ENCODE measurements at places on chromosomes 3 and 15.
A peak's percentile ranks its signal among the peaks of the same experiment; 100 is the strongest.

DNA sequence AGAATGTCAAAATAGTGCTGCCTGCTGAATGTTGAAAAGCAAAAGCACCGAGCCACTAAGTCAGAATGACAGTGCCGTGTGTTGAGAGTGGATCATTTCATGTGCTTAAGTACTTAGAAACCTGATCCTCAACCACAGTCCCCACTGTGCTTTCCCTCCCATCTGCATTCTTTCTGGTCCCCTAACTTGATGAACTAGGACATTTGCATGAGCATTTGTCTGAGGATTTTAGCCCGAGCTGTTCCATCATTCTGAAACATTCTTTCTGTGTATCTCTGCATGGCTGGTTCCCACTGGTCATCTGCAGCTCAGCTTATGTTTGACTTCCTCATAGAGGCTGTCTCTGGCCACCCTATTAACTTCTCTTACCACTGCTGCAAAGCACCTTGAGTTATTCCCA is 42.0 kb downstream of the SST start:
- no peak for DNase-seq

- peak; percentile 74 for DNase-seq
Measured at GRCh38 chr15:64686130-64686735, 89.2 kb downstream of the RBPMS2 start.

DNA sequence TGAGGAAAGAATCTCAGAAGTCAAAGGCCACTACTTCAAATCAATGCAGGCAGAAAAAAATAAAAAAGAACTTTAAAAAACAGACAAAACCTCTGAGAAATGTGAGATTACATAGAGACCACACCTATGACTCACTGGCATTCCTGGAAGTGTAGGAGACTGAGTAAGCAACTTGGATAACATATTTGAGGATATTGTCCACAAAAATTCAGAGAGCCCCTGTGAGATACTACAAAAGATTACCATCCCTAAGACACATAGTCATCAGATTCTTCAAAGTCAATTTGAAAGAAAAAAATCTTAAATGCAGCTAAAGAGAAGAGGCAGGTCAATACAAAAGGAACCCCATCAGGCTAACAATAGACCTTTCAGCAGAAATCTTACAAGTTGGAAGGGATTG is 887.3 kb downstream of the NTRK3 start:
- no peak for DNase-seq

DNA sequence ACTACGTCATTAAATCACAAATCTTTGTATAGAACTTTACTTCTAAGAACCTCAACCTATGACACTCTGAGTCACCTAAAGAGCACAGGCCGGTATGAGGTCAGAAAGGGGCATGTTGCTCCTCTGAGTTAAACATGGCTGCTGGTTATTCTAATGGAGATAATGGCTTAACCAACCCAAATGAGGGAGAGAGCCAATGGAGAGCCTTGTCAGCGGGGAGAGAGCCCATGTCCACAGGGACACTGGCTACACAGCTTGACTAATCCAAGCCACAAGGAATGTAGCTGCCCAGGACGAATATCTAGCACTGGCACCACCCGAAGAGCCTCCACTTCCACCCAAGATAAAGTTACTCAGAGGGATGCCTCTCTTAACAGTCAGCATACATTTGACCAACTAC is 77.0 kb upstream of the STAC start:
- no peak for DNase-seq

DNA sequence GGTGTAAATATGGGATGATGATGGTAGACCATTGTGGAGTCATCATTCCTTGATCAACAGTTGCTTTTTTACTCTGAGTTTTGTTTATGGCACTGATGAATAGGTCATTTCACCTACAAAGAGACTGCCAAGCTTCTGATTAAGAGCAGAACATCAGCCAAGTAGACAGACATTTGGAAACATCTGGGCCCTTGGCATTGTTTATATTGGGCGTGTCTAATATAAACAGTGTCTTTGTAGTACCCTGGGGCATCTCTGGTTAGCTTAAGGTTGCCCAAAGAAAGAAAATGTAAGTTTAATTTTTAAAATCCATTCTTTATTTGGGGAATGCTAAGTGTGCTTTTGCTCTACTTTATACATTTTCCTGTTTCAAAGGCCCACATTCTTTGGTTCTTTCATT is 377.0 kb downstream of the FEZF2 start:
- DNase-seq, result peak; percentile 55

- no peak for DNase-seq
Measured at GRCh38 chr15:25771338-25771706, 91.8 kb downstream of the ATP10A start.

DNA sequence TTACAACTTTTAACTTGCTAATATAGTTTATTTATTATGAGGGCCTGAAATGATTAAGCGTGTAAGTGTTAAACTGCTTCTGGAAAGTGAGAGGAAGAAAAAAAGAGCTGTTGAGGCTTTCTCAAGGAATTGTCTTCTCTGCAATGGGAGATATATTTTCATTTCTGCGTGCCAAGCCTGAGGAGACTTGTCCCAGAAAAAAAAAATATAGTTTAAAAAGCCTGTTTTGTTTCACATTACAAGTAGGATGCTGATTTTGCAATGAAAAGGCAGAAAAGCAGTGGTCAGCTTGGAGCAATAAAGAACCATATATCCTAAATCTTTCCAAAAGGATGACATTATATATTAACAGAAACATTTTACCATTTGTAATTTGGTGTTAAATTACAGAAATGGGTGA is 115.5 kb downstream of the GMNC start:
- no peak for DNase-seq

- peak; percentile 45 for DNase-seq
Measured at GRCh38 chr3:167780214-167780883, 44.8 kb downstream of the SERPINI1 start.

DNA sequence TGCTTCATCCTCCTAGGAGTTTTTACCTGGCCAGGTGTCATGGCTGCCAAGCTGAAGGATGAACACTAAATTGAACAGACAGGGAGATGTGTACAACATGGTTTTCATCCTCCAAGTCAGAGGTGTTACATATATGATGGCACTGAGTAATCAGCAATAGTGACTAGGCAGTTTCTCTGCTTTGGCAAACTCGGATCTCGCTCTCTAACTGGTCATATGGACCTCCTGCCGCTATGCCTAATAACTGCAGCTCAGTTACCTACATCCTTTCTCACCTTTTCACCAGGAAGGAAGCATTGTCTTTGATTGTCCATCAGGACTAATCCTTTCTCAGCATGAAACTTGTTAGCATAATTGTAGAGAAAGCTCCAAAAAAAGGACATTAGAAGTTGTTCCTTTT is 175.9 kb upstream of the PLSCR5 start:
- DNase-seq, result no peak

- no peak for DNase-seq
Measured at GRCh38 chr3:140355481-140355880, 322.4 kb upstream of the TRIM42 start.

GRCh38 chr15:92505611-92506010 is 111.9 kb downstream of the ST8SIA2 start:
- no peak for DNase-seq

- no peak for DNase-seq
Measured at GRCh38 chr15:51613951-51614350, 8.6 kb downstream of the DMXL2 start.

- peak; percentile 73 for DNase-seq
Measured at GRCh38 chr15:89101302-89102193, 13.3 kb downstream of the ABHD2 start.

GRCh38 chr15:97053635-97054034 is 723.1 kb downstream of the NR2F2 start:
- DNase-seq, result no peak

DNA sequence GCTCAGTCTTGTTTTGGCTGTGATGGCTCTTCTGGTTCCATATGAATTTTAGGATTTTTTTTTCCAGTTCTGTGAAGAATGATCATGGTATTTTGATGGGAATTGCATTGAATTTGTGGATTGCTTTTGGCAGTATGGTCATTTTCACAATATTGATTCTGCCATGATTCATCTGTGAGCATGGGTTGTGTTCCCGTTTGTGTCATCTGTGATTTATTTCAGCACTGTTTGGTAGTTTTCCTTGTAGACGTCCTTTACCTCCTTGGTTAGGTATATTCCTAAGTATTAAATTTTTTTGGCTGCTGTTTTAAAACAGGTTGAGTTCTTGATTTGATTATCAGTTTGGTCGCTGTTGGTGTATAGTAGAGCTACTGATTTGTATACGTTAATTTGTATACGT is 18.5 kb downstream of the TCF12 start:
- no peak for DNase-seq

- no peak for DNase-seq
Measured at GRCh38 chr3:194086388-194087075, 49.4 kb upstream of the HES1 start.

DNA sequence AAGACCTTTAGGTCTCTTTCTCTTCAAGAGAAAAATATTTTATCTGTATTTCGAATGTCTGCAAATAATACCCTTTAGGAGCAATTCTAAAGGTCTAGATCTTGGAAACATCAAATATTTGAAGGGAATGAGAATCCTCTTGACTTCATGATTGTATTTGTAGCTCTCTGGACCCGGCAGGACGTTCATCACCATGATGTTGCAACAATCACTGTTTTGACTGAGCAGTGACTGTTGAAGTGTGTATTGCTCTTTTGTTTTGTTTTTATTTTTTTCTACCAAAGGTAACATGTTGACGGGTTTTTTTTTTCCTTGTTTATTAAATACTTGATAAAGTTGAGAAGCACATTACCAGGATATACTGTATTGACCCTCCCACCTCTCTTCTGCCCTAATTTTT is 55.3 kb upstream of the CCR4 start:
- DNase-seq, result no peak

DNA sequence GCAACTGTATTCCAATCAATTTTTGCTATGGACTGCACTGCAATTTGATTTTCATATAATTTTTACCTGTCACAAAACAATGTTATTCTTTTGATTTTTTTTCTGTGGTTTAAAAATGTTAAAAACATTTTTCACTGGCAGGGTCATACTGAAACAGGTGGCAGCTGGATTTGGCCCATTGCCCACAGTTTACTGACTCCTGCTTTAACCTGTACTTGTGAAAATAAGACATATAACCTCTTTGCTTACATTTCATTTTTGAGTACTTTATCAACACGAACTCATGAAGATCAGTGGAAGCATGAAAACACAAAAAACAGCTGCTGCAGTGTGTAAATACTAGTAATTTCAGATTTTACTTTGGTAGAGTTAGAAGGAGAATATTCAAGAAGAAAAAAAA is 313.1 kb downstream of the WDR72 start:
- peak; percentile 83 for DNase-seq

DNA sequence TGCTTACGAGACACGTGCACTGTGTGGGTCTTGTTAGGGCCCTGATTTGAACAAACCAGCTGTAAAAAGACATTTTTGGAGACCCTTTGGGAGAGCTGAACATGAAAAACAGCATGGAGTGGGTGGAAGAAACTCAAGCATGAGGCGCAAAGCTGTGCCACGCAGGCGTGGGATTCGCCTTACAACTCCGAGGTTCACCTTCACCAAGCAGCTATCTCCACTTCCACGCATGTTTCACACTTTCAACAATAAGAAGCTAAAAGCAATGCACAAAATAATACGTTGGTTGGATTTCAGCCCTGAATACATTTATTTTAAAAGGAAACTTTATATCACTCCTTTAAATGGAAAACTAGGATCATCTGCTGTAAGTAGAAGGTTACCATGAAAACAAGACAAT is 42.5 kb downstream of the IQSEC1 start:
- DNase-seq, result no peak

- no peak for DNase-seq
Measured at GRCh38 chr3:57758686-57759085, 2.6 kb downstream of the SLMAP start.

All from NCI-H69 (cell line).